ENCODE measurements at places on chromosomes 16 and 17. TPM values are rescaled to one million over a fixed set of nuclear protein-coding genes. Genes with fewer than 3 reads are reported as not detected.

VASN gene
- polyA plus RNA-seq: 3.3 TPM

PDE6G gene
- 1.5 TPM for polyA plus RNA-seq

GP1BA gene
- 0.04 TPM for polyA plus RNA-seq

CCR7 gene
- 0.08 TPM for polyA plus RNA-seq

DNAH2 gene
- 0.01 TPM for polyA plus RNA-seq

P2RX5 gene
- polyA plus RNA-seq: 30.5 TPM

TPSD1 gene
- 0.10 TPM for polyA plus RNA-seq

AMZ2 gene
- polyA plus RNA-seq: 53.6 TPM

PYDC1 gene
- polyA plus RNA-seq: not detected

ALOX12 gene
- not detected for polyA plus RNA-seq

Data from psoas muscle (tissue), 8 donors.